ENCODE measurements at places on chromosomes 11 and 22.

- DNase-seq, result no peak
These were observed 2209.7 kb downstream of the LRRC4C start for GRCh38 chr11:39249566-39250365.

DNA sequence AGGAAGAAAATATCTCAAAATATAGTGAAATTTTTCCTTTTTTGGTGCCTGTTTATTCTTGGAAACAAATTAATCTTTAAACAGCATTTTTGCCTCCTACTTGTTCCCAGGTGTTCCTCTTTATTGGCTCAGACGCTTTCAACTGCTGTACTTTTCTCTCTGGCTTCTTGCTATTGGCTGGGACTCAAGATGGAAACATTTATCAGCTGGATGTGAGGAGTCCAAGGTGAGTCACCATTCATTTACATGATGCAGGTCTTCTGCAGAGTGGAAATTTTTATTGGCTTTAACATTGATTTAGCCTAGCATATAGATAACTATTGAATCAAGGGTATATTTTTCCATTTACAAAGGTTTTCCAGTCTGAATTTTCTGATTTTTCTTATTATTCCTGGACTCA is 34.4 kb upstream of the DNAJB13 start:
- no peak for DNase-seq

DNA sequence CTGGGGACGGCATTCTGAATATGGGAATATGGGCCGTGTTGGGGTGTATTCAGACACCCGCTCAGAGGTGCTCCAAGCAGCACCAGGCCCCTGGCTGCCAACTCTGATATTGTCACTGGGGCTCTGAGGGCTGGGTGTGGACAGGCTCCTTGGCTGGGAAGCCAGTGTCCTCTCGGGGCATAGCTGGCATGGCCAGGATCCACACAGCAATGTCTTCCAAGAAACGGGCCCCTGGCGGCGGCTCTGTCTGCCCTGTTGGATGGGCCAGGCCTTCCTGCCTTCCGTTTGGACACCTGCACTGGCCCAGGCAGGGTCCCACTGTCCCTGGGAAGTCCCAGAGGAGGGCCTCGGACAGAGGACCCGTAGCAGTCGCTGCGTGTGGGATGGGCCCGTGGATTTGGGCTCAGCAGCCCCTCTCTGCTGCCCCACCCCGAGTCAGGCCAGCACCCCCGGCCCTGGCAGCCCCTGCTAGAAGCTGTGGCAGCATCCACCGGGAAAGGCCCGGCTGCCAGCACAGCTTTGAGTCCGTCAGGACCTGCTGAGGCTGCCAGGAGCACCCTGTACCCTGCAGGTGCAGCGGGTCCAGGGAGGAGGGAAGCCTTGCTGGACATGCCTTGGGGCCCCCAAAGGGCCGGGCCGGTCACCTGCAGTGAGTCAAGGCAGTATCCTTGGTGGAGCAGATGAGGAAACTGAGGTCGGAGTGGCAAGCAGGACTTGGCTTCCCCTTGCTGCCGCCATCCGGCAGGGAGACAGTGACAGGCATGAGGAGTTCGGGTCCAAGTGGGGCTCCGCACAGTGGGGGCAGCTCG is 4.1 kb downstream of the PANX2 start:
- no peak for DNase-seq

GRCh38 chr11:68735125-68735524 is 16.2 kb downstream of the TESMIN start:
- DNase-seq, result no peak

DNA sequence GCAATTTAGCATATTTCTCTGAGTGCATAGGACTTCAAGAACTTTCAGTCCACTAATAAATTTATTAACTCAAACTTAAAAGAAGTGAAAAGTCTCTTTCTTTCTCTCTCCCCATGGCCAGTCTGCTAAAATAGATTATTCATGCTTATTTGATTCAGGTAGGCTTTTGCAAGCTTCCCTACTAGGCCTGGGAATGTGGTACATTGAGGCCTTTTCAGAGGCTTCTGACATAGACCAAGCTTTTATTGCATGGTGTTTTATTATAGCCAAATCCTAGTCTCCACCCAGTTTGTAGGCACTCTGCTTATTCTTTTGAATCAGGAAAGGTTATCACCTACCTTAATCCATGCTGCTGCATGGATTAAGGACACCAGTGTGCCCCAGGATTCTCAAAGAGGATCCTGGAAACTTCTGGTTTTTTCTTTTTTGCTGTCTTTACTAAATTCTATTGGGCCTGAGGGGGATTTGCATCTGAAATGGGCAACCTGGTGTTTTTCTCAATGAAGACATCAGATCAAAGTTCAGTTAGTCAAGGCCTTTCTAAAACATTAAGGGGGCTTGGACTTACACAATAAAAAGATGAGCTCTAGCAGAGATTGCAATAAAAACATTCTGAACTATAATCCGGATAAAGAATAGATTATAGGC is 92.2 kb downstream of the ELP4 start:
- no peak for DNase-seq

- DNase-seq, result no peak
These were observed 7.4 kb downstream of the IGLL5 start for GRCh38 chr22:22894740-22895731.

DNA sequence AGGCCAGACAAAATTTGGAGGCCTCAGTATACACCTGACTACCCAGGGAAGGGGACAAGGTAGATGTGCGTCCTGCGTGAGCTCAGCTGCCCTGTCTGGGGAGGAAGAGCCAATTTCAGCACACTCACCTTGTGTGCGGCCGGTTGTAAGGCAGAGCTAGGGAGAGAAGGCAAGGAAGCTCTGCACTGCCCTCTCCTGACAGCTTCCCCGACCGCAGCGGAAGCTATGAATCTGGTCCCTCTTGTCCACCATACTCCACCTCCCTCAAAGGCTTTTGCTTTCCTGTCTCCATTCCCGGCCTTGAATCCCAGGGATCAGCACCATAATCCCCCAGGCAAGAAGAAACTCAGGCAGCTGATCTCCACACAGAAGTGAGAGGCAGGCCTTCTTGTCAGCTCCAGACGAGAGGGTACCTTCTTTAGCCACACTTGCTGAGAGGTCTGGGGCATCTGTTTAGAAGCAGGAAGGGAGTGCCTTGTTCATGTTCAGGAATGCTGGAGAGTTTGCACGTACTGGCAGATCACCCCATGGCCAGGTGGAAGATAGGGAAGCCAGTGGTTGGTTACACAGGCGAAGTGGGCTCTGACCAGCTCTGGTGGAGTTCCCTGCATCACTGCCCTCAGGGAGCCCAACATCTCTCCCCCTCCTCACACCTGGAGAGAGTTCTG is 62.5 kb downstream of the FEZ1 start:
- peak; percentile 30 for DNase-seq

- no peak for DNase-seq
These were observed 110.8 kb downstream of the TEAD1 start for GRCh38 chr11:12784987-12785386.

GRCh38 chr11:123674297-123674696 is 19.9 kb upstream of the SCN3B start:
- no peak for DNase-seq

- no peak for DNase-seq
These were observed 59.7 kb downstream of the LRP5 start for GRCh38 chr11:68372114-68372513.

DNA sequence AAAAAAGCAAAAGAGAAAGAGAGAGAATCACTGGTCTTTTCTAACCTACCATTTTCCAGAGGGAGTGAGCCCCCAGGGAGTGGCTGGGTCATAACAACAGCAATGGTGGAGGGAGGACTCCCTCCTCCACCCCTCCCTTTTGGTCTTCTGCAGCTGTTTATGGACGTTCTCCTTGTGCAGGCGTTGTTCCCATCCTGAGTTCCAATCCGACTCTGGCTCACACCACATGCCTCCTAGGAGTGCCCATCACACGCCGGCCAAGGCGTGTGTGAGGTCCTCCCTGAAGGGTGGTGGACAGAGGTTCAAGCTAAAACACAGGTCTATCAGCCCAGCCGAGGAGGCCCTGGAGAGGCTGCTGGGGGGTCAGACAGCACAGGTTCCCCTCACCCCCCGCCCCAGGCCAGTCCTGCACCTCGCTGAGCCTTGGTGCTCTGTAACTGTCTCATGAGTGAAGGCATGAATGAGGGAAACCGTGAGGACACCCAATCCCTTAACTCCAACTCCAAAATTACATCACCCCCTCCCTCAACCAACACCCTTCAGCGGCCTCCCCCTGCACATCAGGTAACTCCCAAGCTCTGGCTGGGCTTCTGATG is 29.4 kb downstream of the IFT27 start:
- no peak for DNase-seq

DNA sequence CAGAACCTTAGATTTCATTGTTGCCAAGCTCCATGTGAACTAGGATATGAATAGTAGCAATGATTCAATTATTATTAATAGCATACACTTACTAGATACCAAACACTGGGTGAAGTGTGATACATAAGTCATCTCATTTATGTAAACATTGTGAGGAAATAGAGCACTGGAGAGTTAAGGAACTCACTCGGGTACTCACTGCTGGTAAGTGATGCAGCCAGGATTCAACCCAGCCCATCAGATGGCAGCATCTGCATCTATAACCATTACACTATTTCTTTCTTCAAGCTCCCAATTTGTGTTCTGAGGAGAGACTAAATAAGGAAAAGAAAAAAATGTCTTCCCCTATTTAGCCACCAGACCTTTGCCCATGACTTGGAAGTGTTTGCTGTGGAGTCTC is 10.2 kb upstream of the ALG8 start:
- peak; percentile 60 for DNase-seq

GRCh38 chr11:29780756-29781155 is 236.1 kb downstream of the KCNA4 start:
- no peak for DNase-seq

DNA sequence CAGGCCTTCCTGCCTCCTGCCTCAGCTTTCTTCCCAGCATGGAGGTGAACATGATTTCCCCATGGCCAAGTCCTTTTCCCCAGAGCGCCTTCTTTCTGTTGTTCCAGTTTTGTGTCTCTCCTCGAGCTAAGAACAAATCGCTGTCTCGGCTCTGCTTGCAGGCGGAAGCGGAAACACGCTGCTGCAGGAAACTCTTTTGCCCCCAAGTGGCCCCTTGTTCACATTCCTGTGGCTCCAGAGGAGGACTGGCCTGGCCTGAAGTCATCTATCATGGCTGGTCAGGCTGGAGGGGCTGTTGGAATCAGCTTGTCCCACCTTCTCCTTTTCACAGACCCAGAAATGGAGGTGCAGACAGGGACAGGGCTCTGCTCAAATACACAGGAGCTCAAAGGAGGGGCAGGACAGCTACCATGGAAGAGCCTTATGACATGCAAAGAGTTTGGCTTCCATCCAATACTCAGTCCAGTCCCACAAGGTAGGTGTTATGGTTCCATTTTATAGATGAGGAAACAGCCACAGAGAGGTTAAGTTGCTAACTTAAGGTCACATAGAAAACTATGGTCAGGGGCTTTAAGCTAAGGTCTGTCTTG is 182.2 kb upstream of the SYT13 start:
- DNase-seq, result peak; percentile 59

GRCh38 chr11:1205121-1205986 is 17.5 kb upstream of the MUC5B start:
- DNase-seq, result no peak

DNA sequence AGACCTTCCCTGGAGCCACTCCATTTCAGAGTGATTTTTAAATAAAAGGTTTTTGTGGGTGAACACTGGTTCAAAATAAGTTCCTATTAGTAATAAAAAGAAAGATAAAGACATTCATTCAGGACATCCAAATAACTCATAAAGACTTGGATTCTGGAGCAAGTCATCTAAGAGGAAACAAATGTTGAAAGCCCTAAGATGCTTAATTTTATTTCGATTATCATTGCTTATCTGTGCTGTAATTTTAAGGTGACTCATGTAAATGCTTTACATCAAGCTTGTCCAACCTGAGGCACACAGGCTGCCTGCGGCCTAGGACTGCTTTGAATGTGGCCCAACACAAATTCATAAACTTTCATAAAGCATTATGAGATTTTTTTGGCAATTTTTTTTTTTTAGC is 34.2 kb upstream of the DBX1 start:
- no peak for DNase-seq

GRCh38 chr22:47144076-47144765 is 381.8 kb downstream of the TBC1D22A start:
- DNase-seq, result no peak

DNA sequence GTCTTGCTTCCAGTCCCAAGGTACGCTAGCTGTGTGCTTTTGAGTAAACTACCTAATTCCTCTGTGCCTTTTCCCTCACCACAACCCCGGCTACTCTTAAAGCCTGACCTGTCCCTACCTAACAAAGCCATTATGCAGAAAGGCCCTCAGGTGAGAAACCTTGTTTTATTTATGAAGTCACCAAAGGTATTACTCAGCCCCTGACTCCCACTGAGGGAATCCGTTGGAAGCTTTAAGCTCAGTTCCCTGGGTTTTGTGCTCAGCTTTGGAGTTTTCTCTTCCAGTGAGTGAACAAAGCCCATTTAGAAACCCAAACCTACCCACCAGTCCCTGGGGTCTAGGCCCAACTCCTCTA is 90.9 kb downstream of the APIP start:
- no peak for DNase-seq

- DNase-seq, result no peak
These were observed 9.2 kb downstream of the RELA start for GRCh38 chr11:65653229-65654225.

GRCh38 chr11:130206141-130206540 is 46.6 kb downstream of the ST14 start:
- no peak for DNase-seq

DNA sequence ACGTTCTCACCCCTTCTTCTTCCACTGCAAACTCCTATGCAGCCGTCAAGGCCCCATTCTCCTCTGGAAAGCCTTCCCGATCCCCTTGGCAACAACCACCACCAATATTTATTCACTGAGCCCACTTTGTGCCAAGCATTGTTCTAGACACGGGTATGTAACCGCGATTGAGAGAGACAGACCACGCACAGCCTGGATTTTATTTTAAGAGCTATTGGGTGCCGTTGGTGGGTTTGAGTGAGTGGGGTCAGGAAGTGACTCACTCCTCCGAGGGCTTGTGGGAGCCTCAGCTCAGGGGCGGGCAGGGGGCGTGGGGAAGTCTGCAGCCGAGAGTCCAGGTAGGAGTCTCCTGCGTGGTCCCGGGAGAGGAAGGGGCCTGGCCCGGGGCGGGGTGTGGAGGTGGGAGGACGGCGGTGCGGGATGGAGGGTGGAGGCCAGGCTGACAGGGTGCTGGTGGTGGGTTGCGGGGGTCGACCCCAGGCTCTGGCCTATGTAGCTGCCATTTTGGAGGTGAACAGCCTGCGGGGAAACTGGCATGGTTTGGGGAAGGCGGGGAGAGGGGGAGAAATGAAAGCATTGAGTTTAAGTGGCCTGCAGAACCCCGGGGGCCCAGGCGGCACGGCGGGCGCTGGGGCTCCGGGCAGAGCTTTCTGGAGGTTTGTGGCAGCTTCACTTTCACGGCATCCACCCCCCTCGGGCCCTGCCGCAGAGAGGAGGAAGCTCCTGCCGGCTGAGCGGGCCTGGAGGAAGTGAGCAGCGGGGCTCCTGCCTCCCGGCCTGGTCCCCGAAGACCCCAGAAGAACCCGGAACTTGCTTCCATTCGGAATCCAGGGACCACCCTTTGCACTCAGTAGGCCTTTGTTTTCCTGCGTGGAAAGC is 547 bp downstream of the PARVG start:
- no peak for DNase-seq

GRCh38 chr11:86636275-86636674 is 36.1 kb downstream of the ME3 start:
- DNase-seq, result no peak

- DNase-seq, result no peak
These were observed 40.5 kb downstream of the DUSP8 start for GRCh38 chr11:1531449-1532013.

- no peak for DNase-seq
These were observed 20.8 kb upstream of the JAM3 start for GRCh38 chr11:134048028-134048427.
